Mesothelial cell of epicardium (in vitro differentiated cells): ENCODE measurements at places on chromosomes 2 and 18.
A peak's percentile ranks its signal among the peaks of the same experiment; 100 is the strongest.

DNA sequence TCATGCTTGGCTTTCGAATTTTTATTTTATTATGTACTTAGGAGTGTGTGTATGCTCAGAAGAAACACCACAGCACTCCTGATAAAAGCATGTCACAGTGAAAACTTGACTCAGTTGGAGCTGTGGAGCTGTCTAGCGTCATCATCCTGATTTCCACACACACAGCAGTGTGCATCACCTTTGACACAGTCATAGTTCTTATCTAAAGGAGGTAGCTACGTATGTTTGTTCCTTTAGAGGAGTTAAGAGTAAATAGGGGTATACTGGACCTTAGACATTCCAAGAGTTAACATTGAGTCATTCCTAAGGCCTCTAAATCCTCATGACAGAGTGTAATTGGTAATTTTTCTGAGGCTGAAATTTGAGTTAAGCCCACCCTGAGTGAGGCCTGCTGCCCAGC, 96.9 kb downstream of the PHLPP1 start:
- H3K27ac ChIP-seq = peak overlapping the region; percentile 11
- no peaks in the 10 kb centered on the region for H3K36me3 ChIP-seq
- H3K27me3 ChIP-seq = no peaks in the 10 kb centered on the region
- peaks cover 43% of the 10 kb centered on the region for H3K4me1 ChIP-seq
- no peak overlapping the region for H3K4me3 ChIP-seq

- DNase-seq = no peak
- peaks cover 13% of the 10 kb centered on the region for H3K27me3 ChIP-seq
- peaks cover 6% of the 10 kb centered on the region for H3K4me1 ChIP-seq
- peak overlapping the region; percentile 30 for H3K27ac ChIP-seq
Measured at GRCh38 chr2:240988146-240988545, 10.3 kb upstream of the SNED1 start.

GRCh38 chr2:230942920-230943896, 18.2 kb upstream of the GPR55 start:
- H3K27me3 ChIP-seq = no peaks in the 10 kb centered on the region
- H3K36me3 ChIP-seq = no peaks in the 10 kb centered on the region
- no peak overlapping the region for H3K27ac ChIP-seq

- H3K36me3 ChIP-seq = no peaks in the 10 kb centered on the region
- H3K27ac ChIP-seq = no peak overlapping the region
- H3K4me1 ChIP-seq = peaks cover 11% of the 10 kb centered on the region
- no peak for DNase-seq
- H3K27me3 ChIP-seq = peaks cover 41% of the 10 kb centered on the region
Measured at GRCh38 chr18:63508596-63508995, 31.8 kb downstream of the SERPINB5 start.

DNA sequence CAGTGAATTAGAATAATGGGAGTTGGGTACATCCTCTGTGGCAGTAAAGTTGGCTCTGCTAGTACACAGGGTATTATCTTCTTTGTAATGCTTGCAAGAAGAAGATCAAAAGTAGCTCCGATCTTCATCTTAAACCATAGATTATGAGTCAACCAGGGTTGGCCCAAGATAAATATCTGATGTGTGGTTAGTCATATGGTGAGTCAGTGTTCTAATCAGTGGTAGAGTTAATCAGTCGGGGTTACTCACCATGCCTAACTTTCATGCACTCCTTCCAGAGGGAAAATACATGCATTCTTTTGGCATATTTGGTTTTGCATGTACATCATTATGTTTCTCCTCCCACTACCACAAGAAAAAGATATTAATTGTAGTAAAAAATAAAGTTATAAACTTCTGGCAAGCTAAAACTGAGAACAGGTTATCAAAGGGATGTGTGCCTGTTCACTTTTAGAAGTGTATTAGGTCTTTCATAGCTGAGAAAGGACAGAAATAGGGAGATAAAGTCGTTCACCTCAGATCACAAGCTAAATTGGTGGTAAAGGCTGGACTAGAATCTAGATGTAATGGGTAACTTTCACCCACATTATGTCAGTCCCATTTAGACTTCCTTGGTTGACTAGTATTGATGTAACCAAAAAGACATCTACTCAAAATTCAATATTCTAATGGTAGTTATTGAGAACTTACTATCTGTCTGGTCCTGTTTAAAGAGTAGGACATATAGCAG, 684.4 kb downstream of the IRS1 start:
- DNase-seq = no peak
- H3K27ac ChIP-seq = peak overlapping the region; percentile 66
- H3K4me1 ChIP-seq = peaks cover 37% of the 10 kb centered on the region
- no peak overlapping the region for H3K4me3 ChIP-seq
- no peaks in the 10 kb centered on the region for H3K36me3 ChIP-seq

- peaks cover 18% of the 10 kb centered on the region for H3K27me3 ChIP-seq
- H3K4me3 ChIP-seq = no peak overlapping the region
- H3K27ac ChIP-seq = no peak overlapping the region
- no peak for DNase-seq
- peaks cover 20% of the 10 kb centered on the region for H3K4me1 ChIP-seq
- no peaks in the 10 kb centered on the region for H3K36me3 ChIP-seq
Measured at GRCh38 chr2:136034629-136035028, 49.2 kb upstream of the DARS1 start.

GRCh38 chr2:71190656-71191569, 36.0 kb downstream of the PAIP2B start:
- no peaks in the 10 kb centered on the region for H3K4me1 ChIP-seq
- H3K36me3 ChIP-seq = peaks cover 9% of the 10 kb centered on the region
- H3K4me3 ChIP-seq = no peak overlapping the region
- peaks cover under 1% of the 10 kb centered on the region for H3K27me3 ChIP-seq
- H3K27ac ChIP-seq = no peak overlapping the region

DNA sequence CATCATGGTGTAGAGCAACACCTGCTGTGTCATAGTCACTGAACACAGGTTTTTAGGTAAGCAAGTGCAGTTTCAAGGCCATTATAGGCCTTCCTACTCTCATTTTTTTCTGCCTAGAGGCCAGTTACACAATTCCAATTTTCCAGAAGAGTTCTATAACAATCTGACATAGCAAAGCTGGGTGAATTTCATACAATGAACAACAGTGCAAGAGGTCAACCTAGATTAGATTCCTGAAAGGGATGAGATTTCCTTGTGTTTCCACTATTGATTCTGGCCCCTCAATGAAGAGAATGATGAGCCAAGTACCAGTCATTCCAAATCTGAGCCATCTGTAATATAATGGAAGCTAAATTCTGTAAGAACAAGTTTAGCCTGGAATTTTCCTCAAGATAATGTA, 15.3 kb upstream of the CD28 start:
- no peaks in the 10 kb centered on the region for H3K36me3 ChIP-seq
- H3K4me1 ChIP-seq = peaks cover 5% of the 10 kb centered on the region
- H3K27ac ChIP-seq = no peak overlapping the region
- H3K27me3 ChIP-seq = no peaks in the 10 kb centered on the region
- H3K4me3 ChIP-seq = no peak overlapping the region

DNA sequence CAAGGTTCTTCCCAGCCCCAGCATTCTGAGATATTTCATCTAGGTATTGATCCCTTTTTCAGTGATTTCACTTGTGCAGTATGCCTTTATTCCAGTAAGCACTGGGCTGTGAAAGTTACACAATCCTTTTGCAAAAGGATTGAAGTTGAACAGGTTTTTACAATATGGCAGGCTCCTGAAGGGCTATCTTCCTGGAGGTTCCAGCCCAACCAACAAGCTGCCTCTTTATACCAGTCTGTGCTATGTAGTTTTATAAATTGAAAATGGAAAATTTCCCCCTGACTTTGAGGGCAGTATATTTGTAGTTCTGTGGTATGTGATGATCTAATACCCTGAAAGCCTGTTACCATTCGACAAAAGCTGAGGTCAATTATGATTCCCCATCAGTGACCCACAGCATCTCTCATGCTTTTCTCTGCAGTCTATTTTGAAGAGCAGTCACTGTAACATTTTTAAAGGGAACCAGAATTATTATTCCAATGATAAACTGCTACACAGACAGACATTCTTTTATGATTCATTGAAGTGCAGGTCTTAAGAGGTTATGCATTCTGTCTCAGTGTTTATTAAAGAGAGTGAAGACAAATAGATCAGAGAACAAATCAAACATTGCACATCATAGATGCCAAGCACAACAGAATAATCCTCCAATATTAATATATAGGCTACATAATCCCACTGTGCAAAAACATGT, 35.2 kb upstream of the STPG4 start:
- DNase-seq = no peak
- H3K4me1 ChIP-seq = peaks cover 56% of the 10 kb centered on the region
- H3K27me3 ChIP-seq = no peaks in the 10 kb centered on the region
- H3K36me3 ChIP-seq = no peaks in the 10 kb centered on the region
- H3K27ac ChIP-seq = peak overlapping the region; percentile 21

GRCh38 chr2:149572102-149572953, 15.2 kb downstream of the MMADHC start:
- peaks cover 5% of the 10 kb centered on the region for H3K4me1 ChIP-seq
- H3K4me3 ChIP-seq = no peak overlapping the region
- peak overlapping the region; percentile 60 for H3K27ac ChIP-seq
- H3K36me3 ChIP-seq = peaks cover 28% of the 10 kb centered on the region

GRCh38 chr2:134173338-134174016, 80.4 kb upstream of the MGAT5 start:
- no peaks in the 10 kb centered on the region for H3K27me3 ChIP-seq
- no peak overlapping the region for H3K27ac ChIP-seq
- DNase-seq = no peak
- H3K36me3 ChIP-seq = peaks cover 2% of the 10 kb centered on the region

DNA sequence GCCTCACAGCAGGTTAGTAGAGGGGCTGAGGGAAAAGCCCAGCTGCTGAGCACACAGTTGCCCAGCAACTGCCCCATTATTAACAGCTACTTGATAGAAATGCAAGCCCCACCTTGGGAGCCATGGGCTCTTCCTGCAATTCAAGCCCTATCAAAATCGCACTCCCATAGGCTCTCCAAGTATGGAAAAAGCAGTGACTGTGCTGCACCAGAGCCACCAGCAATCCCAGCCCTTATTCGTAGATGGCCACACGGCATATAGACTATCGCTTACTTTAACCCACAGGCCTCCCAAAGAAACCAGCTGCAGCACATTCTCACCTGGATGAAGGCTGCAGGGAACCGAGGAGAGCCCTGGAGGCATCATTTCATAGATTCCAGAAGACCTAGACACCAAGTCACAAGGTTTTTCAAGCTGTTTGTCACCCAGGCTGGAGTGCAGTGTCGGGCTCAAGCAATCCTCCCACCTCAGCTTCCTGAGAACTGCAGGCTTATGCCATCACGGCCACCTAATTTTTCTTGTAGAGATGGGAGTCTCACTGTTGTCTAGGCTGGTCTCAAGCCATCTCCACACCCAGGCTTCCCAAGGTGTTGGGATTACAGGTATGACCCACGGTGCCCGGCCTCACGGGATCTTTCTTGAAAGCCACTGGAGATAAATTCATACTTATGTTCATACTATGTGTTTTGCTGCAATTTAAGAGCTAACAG, 11.3 kb downstream of the NCL start:
- H3K27ac ChIP-seq = peak overlapping the region; percentile 84
- DNase-seq = no peak
- H3K4me1 ChIP-seq = peaks cover 5% of the 10 kb centered on the region
- peaks cover 24% of the 10 kb centered on the region for H3K36me3 ChIP-seq

- H3K4me3 ChIP-seq = no peak overlapping the region
- no peaks in the 10 kb centered on the region for H3K36me3 ChIP-seq
- H3K4me1 ChIP-seq = peaks cover 69% of the 10 kb centered on the region
- H3K27me3 ChIP-seq = no peaks in the 10 kb centered on the region
- DNase-seq = no peak
Measured at GRCh38 chr2:23291239-23291638, 93.7 kb upstream of the KLHL29 start.

- peaks cover 3% of the 10 kb centered on the region for H3K27me3 ChIP-seq
- H3K4me3 ChIP-seq = no peak overlapping the region
- no peak overlapping the region for H3K27ac ChIP-seq
- no peaks in the 10 kb centered on the region for H3K4me1 ChIP-seq
Measured at GRCh38 chr2:151655663-151656398, 78.4 kb downstream of the NEB start.

DNA sequence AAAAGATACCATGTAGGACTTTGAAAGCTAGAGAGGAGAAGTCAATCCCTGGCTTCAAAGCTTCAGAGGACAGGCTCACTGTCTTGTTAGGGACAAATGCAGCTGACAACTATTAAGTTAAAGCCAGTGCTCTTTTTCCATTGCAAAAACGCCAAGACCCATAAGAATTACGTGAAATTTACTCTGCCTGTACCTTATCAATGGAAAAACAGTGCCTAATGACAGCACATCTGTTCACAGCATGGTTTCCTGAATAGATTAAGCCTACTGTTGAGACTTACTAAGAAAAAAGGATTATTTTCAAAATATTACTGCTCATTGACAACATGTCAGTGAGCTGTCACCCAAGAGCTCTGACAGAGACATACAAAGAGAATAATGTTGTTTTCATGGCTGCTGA, 52.9 kb downstream of the ANKRD12 start:
- no peaks in the 10 kb centered on the region for H3K27me3 ChIP-seq
- H3K4me3 ChIP-seq = no peak overlapping the region
- no peak overlapping the region for H3K27ac ChIP-seq

- H3K27ac ChIP-seq = peak overlapping the region; percentile 99
- H3K4me3 ChIP-seq = peak overlapping the region; percentile 9
- no peaks in the 10 kb centered on the region for H3K36me3 ChIP-seq
- DNase-seq = peak; percentile 27
- peaks cover 2% of the 10 kb centered on the region for H3K27me3 ChIP-seq
Measured at GRCh38 chr2:16522031-16522831, 143.4 kb downstream of the CYRIA start.

GRCh38 chr2:55140316-55141219, 90.3 kb upstream of the RTN4 start:
- no peaks in the 10 kb centered on the region for H3K36me3 ChIP-seq
- H3K4me1 ChIP-seq = peaks cover 8% of the 10 kb centered on the region
- no peak overlapping the region for H3K4me3 ChIP-seq
- no peak for DNase-seq
- no peak overlapping the region for H3K27ac ChIP-seq

DNA sequence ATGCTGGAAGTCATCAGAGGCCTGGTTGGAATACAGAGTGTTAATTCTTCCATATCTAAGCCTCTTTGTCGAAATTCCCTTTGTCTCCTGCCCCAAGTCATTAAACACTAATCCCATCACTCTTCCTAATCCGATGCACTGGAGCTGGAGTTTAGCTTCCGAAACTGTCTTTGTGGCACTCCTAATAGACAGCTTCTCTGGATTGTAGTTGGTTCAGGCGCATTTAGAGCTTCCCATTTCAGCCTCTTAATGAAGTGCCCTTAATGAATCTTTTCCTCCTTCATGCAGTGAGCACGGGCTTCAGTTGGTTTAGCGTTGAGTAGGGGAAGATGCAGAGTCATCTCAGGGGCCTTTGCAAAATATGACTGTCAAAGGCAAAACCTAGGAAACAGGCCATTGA, 72.2 kb upstream of the MEIS1 start:
- peaks cover 36% of the 10 kb centered on the region for H3K4me1 ChIP-seq
- no peak for DNase-seq
- H3K4me3 ChIP-seq = no peak overlapping the region
- H3K36me3 ChIP-seq = peaks cover 2% of the 10 kb centered on the region
- H3K27ac ChIP-seq = no peak overlapping the region
- H3K27me3 ChIP-seq = no peaks in the 10 kb centered on the region

- no peaks in the 10 kb centered on the region for H3K27me3 ChIP-seq
- no peaks in the 10 kb centered on the region for H3K36me3 ChIP-seq
- no peak overlapping the region for H3K4me3 ChIP-seq
Measured at GRCh38 chr2:8107621-8108378, 574.1 kb upstream of the ID2 start.

GRCh38 chr2:178448968-178449661, 1.9 kb downstream of the PRKRA start:
- H3K27me3 ChIP-seq = no peaks in the 10 kb centered on the region
- H3K4me1 ChIP-seq = peaks cover 35% of the 10 kb centered on the region
- H3K27ac ChIP-seq = peak overlapping the region; percentile 95
- peaks cover 28% of the 10 kb centered on the region for H3K36me3 ChIP-seq
